SJCRH30 (cell line): ENCODE measurements at places on chromosomes 7 and 10.

DNA sequence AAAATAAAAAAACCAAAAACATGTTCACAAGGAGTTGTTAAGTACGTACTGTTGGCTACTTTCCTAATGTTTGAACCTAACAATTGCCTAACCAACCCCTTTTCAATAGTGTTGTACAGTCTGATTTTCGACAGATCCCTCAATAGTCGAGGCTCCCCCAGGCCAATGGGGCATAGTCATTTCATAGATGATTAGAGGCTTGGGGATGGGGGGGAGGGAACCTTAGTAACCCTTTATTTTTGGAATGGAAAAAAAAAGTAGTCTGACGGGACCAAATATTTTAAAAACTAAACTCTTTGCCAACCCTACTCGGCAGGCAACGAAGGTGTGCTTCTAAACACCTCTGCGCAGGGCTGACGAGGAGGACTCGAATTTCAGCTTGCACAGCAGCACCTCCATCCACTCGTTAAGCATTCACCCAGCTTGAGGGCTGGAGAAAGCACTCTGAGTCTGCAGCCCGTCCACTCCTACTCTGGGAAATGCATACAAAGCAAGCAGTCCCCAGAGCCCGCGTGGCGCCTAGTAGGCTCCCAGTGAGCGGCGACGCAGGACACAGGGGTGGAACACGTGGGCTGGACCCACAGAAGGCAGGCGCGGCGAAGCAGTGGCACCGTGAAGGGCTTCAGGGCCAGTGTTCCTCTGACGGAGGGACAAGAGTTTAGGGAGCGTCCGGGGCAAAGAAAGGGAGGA, 899 bp downstream of the PUS7 start:
- peak; percentile 79 for DNase-seq

GRCh38 chr10:56181607-56182006, 179.5 kb downstream of the ZWINT start:
- no peak for DNase-seq

DNA sequence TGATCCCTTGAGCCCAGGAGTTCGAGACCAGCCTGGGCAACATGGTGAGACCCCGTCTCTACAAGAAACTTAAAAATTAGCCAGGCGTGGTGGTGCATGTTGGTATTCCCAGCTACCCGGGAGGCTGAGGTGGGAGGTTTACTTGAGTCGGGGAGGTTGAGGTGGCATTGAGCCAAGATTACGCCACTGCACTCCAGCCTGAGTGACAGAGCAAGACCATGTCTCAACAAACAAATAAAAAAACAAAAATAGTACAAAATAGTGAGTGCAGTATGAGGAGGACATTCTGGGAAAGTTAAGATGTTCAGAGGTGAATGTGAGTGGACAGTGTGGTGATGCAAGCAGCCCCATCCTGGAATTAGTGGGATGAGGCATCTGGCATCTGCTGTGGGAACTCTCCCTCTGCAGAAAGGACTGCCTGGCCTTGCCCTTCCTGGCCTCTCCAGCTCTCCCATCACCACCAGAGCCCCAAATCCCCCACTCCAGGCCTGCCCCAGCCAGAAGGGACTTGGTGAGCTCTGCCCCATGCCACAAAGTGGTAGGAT, 96.6 kb upstream of the PARD3 start:
- DNase-seq, result no peak

DNA sequence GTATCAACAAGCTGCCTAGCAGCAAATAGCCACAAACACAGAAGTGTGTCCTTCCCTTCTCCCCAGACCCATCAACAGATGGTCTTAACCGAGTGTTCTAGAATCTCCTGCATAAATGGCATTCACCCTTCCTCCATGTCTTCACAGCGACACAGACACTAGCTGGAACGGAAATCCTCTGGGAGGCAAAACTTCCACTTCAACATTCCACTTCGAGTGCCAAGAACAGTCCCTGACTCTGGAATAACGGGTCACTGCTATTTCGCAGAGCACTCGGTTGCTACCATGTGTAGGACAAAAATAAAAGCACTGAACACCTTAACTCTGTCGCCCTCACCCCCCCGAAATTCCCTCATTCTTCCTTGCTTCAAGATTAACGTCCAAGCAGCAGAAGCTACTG, 65.1 kb downstream of the SFMBT2 start:
- no peak for DNase-seq

DNA sequence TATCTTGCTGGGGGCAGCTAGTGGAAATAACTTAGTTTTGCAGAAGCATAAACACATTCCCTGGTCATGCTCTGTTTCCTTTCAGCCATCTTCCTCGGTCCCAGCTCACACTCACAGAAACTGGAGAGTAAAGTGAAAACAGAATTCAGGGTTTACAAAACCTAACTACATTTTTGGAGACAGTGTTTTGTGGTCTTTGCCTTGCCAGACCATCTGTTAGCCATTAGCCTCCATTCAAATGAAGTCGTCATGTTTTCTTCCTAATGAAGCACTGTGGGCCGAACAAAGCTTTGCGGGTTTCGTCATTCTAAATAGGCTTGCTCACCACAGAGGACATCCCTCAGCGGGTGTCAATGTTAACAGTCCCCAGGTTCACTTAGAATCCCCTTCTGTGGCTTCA, 214.6 kb upstream of the TMEM72 start:
- no peak for DNase-seq

DNA sequence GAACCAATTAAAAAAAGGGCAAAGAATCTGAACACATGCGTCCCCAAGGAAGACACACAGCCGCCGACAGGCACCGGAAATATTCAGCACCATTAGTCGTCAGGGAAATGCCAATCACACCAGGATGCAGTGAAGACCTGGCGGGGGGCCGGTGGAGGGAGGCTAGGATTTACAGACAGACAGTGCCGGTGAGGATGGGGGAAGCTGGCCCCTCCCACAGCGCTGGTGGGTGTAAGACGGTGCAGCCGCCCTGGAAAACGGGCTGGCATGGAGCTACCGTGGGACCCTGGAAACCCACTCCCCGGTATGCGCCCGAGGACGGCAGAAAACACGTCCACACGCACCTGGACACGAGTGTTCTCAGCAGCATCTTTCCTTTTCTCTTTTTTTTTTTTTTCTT, 4.8 kb upstream of the ADAP1 start:
- DNase-seq, result no peak

DNA sequence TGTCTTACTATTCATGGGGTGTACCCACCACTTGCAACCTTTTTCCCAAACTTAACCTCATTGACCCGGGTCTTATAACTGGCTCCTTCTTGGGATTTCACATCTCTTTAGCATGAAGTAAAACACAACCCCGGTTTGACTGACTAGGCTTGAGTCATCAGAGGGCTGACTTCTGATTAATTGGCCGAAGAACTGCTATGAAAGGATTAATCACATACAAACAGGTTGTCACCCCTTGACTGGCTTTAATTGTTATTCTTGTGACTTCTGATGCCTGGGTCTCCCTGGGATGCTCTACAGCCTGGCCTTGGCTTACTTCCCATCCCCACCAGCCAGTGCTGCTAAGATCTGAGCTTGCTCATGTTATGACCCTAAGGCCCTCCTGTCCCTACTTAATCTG, 8.8 kb upstream of the CRPPA start:
- no peak for DNase-seq

- peak; percentile 72 for DNase-seq
Observed at GRCh38 chr10:48656241-48656913, 28.3 kb upstream of the WDFY4 start.

- peak; percentile 64 for DNase-seq
Observed at GRCh38 chr7:110442381-110442837, 648.5 kb upstream of the LRRN3 start.

DNA sequence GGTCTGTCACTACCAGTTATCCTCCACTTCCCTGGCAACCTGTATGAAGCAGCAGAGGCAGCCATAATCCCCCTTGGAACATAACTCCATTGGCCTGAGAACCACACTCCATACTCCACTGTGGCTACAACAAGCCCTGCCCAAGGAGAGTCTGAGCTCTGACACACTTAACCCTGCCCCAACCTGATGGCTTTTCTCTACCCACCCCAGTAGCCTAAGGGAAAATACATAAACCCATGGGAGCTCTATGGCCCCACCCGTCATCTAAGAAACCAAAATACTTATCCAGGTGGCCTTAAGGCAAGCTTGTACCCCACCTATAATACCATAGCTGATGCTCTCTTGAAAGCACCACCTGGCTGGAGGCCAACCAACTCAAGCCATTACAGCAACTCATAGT, 324.8 kb upstream of the GLI3 start:
- no peak for DNase-seq

DNA sequence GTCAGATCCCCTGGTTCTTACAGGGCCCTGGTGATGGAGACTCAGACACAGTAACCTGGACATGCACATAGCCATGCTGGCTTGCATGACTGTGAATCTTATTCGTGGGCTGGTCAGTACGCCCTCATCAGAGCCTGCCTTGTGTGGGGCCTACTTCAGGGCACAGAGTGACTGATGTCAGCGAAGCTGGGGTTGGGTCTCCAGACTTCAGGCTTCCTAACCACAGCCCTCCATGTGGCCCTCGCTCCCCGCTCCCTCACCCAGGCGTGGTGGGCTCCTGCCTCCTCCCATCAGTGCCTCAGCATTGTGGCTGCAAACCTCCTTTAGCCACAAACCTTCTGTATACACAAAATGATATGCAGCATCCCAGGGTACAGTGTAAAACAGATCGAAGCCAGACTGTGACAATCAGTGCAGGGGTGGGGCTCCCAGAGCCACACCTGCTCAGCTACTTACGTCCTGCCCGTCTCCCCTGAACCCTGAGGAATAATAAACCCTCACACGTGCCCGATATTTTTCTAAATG, 7.1 kb upstream of the C10orf105 start:
- no peak for DNase-seq

GRCh38 chr10:84743483-84743882, 415.1 kb downstream of the CCSER2 start:
- DNase-seq, result no peak

DNA sequence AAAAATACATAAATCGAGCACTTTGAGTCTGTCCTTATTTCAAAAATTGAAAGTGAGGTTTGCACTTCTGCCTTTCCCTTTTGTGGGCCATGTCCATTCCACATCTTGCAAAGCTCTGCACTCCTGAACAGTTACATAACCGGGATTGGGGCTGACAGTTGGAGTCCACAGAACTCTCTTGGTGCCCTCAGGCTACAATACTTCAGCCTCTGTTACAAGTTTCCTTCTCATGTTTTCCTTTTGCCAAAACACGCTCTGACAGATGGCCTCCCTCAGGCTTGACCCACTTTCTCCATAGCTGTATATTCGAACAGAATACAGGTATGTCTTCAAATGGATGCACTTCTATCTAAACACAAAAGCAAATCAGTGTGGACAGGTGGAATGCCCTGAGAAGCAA, 335.9 kb downstream of the WDR37 start:
- no peak for DNase-seq

GRCh38 chr7:120207037-120207436, 65.9 kb upstream of the KCND2 start:
- DNase-seq, result no peak

GRCh38 chr7:44331682-44332081, 6.3 kb upstream of the CAMK2B start:
- DNase-seq, result no peak

DNA sequence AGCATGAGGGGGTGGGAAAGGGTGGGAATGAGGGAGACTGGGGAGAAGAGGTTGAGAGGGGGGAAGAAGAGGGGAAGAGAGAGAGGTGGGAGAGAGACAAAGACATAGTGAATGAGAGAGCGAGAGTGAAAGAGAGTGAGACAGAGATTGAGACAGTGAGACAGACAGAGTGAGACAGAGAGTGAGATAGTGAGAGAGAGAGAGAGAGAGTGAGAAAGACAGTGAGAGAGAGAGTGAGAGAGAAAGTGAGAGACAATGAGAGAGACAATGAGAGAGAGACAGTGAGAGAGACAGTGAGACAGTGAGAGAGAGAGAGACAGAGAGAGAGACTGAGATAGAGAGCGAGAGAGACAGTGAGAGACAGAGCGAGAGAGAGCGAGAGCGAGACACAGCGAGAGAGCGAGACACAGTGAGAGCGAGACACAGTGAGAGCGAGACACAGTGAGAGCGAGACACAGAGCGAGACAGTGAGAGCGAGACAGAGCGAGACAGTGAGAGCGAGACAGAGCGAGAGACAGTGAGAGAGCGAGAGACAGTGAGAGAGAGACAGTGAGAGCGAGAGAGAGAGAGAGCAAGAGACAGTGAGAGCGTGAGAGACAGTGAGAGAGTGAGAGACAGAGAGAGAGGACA, 10.1 kb downstream of the TMEM243 start:
- no peak for DNase-seq

DNA sequence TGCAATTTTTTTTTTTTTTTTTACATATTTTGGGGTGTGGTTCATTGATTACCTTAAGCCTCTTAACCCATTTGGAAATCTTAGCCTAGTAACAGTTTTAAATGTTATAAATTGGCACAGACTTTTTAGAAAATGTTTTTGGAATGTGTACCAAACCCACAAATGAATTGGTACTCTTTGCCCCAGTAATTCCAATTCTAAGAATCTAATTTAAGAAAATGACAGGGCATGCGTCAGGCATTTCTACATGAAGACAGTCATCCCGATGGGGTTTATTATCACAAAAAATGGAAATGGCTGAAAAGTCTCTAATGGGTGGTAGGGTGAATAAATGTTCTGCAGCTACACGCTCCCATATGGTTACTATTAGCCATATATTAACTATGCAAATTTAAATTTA, 54.9 kb downstream of the ITIH5 start:
- DNase-seq, result no peak

DNA sequence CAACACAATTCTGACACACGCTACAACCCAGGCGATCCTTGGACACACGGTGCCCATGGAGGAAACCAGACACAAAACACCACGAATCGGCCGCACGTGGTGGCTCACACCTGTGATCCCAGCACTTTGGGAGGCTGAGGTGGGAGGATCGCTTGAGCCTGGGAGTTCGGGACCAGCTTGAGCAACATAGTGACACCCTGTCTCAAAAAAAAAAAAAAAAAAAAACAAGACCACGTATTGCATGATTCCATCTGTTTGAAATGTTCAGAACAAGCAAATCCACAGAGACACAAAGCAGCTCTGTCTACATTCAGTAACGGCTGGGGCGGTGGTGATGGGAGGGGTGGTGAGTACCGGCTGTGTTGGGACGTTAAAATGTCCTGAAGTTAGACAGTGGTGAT, 25.2 kb downstream of the ADAP1 start:
- no peak for DNase-seq

GRCh38 chr7:117892821-117893220, 19.6 kb upstream of the CTTNBP2 start:
- DNase-seq, result no peak

- no peak for DNase-seq
Observed at GRCh38 chr10:75660823-75661222, 229.4 kb downstream of the LRMDA start.

DNA sequence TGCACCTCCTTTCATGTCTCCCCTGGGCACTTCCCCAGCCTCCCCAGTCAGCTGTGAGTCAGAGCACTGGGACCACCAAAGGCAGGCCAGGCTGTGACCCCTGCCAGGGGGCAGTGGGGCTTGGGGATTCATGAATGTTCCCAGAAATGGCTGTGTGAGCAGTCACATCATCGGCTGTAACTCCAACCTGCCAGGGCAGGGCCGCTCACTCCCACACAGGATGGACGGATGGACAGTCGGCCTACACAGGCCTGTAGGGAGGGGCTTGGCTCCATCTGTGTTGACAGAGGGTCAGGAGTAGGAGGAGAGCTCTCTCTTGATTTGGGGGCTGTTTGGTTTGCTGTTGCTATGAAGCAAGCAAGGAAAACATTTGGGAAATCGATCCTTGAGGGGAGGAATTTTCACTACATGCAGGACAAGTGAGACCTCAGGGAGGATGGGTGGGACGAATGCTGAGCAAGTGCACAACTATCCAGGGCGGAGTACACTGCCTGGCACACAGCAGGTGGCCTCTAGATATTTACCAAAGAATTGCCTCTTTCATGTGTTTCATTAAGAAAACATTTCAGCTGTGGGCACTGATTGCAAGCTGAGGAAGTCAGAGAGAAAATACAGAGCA, 2.9 kb upstream of the IGFBP1 start:
- no peak for DNase-seq

- no peak for DNase-seq
Observed at GRCh38 chr7:44286182-44286617, 39.2 kb downstream of the CAMK2B start.
